ENCODE measurements at places on chromosomes 11 and 22.

DNA sequence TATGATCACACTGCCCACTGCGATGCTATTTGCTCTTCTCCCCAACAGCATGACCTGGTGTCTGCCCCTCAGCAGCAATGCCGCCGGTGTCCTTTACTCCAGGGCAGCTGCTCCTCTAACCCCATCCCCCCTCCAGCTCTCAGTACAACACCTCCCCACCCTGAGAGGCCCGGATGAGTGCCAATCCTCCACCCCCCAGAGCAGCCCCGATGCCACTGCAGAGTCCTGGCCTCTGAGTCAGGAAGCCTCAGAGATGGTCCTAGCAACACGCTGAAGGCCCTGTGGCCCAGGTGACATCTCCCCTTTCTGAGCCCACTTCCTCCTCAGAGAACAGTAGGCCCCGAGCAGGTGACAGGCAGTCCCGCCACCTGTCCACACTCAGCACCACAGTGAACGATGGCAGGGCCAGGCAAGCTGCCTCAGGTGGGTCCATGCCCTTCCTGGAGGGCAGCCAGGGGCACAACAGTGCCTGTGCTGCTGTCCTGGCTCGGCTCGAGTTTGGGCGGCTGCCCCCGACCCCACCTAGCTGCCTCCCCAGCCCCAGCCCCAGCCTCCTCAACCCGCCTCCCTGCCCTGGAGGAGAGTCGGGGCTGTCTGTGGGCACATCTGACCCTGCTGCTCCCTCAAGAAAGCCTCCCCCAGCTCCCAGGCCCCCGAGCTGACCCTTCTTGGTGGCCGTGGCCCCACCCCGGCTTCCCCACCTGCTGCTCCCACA is 3.9 kb upstream of the NDUFS8 start:
- DNase-seq: no peak

- no peak for DNase-seq
These were observed 836 bp upstream of the RBM4 start for GRCh38 chr11:66637557-66638176.

- peak; percentile 92 for DNase-seq
These were observed 223.6 kb downstream of the ADAMTS15 start for GRCh38 chr11:130671801-130672700.

DNA sequence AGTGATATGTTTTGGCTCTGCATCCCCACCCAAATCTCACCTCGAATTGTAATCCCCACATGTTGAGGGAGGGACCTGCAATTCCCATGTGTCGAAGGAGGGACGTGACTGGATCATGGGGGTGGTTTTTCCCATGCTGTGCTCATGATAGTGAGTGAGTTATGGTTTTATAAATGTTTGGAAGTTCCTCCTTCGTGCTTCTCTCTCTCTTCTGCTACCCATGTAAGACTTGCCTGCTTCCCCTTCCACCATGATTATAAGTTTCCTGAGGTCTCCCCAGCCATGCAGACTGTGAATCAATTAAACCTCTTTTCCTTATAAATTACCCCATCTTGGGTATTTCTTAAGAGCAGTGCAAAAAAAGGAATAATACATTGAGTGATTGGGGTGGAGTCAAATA is 7.3 kb upstream of the CEP295 start:
- DNase-seq: no peak

DNA sequence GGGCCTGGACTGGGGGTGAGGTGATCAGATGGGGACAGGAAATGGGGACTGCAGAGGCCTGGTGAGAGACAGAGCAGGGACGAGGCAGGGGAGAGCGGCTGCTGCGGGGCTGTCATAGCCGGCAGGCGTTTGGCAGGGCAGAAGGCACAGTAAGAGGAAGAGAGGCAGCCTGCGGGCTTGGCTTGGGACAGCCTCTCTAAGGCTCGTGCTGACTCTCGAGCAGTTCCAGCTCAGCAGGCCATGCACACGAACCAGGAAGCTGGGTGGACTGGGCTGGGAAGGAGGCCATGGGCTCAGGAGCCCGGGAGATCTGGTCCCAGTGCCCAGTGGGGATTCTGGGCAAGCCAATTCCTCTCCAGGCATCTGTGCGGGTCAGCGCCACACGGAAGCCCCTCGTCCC is 19.6 kb upstream of the EIF3D start:
- DNase-seq: no peak

- DNase-seq: peak; percentile 43
These were observed 7.6 kb downstream of the VPS37C start for GRCh38 chr11:61153593-61154095.

- DNase-seq: peak; percentile 96
These were observed 104.7 kb downstream of the ETS1 start for GRCh38 chr11:128482512-128483191.

- DNase-seq: no peak
These were observed 128.5 kb downstream of the CEP164 start for GRCh38 chr11:117456027-117456720.

DNA sequence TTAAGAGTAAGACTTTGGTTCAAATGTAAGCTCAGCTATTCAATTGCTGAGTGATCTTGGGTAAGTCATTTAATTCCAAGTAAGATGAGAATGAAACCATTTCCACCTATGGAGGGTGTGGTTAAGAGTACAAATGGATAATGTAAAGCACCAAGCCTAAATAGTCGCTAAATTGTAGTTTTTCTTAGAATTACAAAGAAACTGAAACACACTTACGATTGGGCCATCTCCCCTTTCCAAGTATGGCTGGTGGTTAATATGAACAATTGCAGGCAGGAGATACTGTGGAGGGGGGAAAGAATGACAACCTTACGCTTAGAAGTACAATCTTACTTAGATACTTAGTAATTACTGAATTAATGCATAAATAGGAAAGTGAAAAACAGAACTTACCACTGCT is 8.2 kb downstream of the DDX17 start:
- DNase-seq: no peak

GRCh38 chr11:95335989-95336388 is 105.0 kb upstream of the SESN3 start:
- no peak for DNase-seq

- no peak for DNase-seq
These were observed 9.1 kb upstream of the CCDC88B start for GRCh38 chr11:64330888-64331287.

DNA sequence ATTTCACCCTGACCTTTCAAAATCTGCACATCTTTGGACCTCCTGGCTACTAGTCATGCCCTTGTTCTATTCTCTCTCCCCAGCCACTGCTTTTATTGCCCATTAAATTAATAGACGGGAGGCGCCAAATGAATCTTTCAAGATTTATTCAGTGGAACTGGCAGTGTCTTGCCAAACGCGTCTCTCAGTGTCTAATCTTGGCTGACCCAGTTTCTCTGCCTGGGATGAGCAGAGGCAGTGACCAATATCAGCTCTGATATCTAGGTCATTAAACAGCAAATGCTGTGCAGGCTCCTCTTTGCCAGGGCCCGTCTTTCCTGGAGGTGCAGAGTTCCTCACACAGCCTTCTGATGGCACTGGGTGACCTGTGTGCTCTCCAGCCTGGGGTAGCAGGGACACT is 74.0 kb downstream of the TRAF6 start:
- DNase-seq: no peak

- no peak for DNase-seq
These were observed 149.0 kb downstream of the APOL5 start for GRCh38 chr22:35866651-35867050.

GRCh38 chr11:35304386-35304775 is 115.0 kb downstream of the SLC1A2 start:
- peak; percentile 86 for DNase-seq

- no peak for DNase-seq
These were observed 105.4 kb downstream of the PDE2A start for GRCh38 chr11:72568861-72569260.

DNA sequence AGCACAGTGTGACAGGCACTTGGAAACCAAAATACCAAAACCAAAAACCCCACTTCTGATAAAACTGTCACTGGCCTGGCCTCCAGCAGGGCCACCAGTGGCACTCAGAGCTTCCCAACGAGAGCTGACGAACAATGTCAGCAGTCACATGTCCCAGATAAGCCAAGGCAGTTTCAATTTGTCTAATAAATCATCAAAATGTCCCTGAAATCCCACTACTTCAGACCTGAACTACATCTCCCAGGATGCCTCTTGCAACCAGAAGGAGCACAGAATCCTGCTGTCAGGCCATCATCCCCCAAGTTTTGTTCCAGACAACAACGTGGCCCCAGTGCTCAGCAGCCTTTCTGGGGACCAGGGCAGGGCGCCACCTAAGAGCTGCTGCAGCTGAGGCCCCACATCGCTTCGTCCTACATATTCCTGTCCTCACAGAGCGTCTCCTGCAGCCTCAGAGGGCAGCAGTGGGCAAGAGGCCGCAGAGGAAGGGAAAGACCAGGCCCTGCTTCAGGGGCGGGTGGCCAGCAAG is 25.1 kb downstream of the LRFN4 start:
- no peak for DNase-seq

GRCh38 chr11:13952668-13953067 is 9.9 kb upstream of the SPON1 start:
- no peak for DNase-seq

GRCh38 chr11:120563703-120564572 is 52.4 kb downstream of the GRIK4 start:
- DNase-seq: no peak

- DNase-seq: no peak
These were observed 124.7 kb downstream of the CADM1 start for GRCh38 chr11:115379528-115379927.

DNA sequence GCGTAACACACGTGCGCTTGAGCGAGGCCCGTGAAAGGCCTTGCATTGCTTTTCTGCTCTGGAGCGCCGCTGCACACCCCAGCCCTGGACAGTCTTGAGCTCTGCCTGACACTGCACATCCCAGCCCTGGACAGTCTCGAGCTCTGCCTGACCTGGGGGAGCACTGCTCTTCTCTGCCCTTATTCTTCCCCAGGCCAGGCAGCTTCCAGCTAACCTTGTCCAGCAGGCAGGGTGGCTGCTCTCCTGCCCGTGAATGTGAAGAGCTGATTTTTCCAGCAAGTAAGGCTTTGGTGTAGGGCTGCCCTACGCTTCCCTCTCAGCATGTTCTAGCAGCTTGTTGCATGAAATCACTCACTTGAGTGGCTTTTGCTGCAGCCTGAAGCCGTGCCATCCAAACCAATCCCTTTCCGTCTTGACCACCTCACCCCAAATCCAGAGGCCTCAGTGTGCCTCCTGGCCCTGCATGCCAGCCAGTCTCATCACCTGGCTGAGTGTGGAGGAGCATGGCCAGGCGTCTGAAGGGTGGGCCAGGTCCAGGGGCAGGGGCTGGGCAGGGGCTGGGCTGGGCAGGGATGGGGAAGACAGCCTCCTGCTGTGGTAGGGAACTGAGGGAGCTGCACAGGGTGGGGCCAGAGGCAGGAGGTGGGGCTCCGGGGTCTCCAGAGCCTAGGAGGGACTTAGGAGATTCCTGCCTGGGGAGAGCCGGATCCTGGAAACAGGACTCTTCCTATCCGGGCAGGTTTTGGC is 89.5 kb upstream of the B3GAT1 start:
- no peak for DNase-seq

DNA sequence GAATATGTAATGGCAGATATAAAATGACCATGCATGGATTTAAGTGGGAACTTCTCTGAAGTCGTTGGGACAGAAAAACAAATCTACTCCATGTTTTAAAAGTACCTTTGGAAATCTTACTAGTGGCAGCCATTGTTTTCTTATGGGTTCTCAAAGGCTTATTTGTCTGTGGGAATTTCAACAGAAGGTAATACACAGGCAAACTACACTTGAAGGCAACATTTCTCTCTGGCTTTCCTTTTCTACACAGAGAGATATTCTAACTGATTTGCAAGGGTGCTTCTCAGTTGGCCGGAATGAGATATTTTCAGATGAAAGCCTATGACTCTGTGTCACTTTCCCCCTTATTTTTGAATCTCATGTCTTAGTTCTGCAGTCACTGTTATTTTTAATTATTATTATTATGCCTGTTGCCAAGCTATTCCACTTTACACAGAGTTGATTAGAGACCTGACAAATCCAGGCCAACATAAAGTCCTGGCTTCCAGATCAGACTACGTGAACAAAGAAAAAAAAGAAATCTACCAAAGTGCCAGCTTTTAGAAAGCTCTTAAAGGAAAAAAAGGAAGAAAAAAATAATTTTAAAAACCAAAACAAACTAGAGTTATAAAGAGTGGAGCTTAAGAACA is 18.9 kb upstream of the PSMA1 start:
- DNase-seq: no peak

DNA sequence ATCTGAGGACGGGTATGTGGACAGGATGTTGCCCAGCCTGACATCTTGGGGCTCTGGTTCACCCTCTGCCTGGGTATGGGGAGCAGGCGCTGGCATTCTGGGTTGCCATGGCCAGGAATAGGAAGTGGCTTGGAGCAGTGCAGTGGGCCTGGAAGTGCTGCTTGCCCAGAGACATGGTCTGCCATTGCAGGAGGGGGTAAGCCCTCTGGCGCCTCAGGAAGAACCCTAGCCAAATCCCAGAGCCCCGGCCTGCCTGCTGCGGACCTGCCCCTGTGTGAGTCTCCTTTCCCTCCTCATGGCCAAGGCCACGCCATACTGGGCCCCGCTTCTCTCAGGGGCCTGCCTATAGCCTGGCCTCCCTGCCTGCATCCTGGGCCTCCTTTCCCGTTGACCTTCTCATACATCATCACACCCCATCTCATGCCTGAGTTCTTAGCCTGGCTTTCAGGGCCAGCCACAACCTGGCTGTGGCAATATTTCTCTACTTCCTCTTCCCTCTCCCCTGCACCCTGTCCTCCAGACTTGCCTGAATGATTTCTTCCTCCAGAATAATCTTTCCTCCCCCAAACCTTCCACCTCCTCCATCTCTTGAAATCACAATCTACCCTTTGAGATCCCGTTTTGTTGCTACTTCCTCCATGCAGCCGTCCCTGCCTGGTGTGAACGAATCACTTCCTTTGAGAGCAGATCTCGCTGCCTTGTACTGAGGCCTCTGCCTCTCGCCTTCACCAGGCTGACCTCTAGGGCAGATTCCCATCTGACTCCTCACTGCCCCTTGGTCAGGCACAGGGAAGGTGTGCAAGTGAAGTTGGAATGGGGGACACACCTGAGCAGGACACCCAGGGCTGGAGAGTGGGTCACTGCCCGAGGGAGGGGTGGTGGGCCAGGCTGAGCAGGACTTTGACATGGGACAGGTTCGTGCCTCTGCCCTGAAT is 5.2 kb downstream of the CAPN5 start:
- DNase-seq: no peak

GRCh38 chr22:25829237-25829636 is 87.2 kb downstream of the MYO18B start:
- no peak for DNase-seq
